ENCODE measurements at places on chromosomes 4 and X.

DNA sequence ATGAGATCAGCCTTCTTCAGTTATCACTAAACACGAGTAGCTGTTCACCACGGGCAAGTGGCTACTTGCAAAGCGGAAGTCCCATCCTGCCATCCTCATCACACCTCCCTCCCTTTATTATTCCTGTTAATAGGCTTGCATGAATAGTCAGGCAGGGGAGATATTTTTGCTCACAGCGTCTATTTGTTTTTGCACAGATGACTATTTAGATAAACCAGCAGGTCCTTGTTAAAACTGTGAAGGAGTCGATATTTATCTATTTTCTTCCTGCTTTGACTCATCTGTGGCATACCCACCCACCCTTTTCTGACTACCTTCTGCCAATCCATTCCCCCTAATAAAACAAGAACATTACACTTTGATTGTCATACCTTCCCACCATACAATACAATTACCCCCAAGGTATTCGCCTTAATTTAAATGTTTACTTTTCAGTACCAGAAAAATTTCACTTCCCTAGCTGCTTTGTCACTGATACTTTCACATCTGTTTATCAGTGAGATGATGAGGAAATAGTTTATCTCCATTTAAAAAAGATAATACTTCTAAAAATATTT is 96.6 kb upstream of the BANK1 start:
- DNase-seq: no peak

- no peak for DNase-seq
Measured at GRCh38 chr4:177408023-177408422, 34.2 kb downstream of the AGA start.

DNA sequence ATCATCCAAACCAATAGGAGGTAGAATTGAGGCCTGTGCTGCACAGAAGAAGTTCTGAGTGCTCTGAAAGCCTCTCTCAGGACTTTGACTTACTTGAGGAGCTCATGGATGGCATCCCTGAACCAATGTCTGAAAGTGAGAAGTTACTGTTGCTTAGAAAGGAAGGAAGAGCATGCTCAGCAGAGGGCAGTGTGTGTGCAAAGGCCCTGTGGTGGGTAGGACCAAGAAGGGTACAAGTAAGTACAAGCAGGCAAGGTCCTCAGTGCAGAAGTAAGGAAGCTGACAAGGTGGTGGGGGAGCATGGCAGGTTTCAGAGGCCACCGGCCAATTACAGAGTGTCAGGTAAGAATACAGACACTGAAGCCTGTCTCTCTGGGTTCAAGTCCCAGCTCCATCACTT is 31.4 kb upstream of the LGI2 start:
- no peak for DNase-seq

DNA sequence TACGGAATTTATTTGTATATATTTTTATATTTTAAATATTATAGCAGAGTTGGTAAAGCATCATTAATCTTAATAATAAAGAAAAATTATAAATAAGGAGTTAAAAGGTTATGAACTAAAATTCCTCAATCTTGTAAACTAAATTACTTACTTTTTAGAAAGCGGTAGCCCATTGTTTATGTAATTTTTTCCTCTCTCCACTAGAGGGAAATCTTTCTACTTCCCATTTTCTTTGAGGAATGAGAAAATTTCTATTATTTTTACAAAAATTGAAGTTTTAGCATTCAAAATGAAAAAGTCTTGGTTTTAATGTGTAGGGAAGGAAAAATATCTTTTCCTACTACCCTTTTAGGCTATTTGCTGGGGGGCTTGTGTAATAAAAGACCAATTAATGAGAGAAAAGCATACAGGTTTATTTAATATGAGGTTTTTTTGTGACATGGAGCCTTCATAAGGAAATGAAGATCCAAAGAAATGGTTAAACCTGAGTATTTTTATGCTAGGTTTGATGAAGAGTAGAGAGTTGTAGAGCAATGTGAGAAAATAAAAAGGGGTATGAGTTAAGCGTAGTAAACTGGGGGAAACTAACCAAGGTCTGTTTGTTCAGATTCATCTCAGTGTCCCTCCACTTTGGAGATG is 68.7 kb upstream of the ADAD1 start:
- DNase-seq: peak; percentile 50

DNA sequence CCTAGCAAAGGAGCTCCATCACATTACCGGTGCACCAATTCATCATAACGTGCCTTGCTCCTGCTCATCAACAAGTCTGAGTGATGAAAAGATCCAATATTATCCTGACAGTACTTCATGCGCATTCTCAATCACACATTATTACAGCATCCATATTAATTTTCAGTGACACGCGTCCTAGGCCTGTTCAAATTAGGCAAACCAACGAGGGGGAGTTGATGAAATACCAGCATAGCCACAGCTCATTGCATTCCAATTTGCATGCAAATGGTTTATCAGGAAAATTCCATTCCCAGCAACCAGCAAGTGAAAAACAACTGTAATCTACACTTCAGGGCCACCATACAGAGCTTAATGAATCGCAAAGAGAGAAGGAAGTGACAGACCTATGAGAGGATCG is 236.9 kb downstream of the DCLK2 start:
- no peak for DNase-seq

GRCh38 chrX:150337026-150337425 is 26.1 kb upstream of the MAMLD1 start:
- DNase-seq: no peak

- DNase-seq: no peak
Measured at GRCh38 chr4:9971711-9972110, 49.6 kb downstream of the SLC2A9 start.

DNA sequence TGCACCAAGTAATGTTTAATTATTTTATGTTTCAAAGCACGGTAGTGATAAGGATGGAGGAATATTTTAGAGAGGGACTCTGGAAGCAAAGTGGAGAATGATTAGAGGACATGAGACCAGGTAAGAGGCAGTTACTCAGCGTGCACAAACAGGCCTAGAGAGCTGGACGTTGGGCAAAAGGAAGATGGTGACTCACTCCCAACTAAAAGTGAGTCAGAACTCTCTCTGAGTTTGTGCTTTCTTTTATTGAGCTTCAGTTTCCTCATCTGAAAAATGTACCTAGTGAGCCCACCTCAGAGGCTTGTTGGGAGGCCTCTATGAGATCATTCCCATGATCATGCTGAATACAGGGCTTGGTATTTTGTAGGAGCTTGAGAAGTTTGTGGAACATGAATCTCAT is 1.6 kb upstream of the ZC4H2 start:
- DNase-seq: no peak

- DNase-seq: peak; percentile 43
Measured at GRCh38 chrX:43973249-43974099, at the start of gene NDP. Gene NDP (minus strand): TSS chrX:43973390. CDS start chrX:43958645, 14,745 bp downstream.

DNA sequence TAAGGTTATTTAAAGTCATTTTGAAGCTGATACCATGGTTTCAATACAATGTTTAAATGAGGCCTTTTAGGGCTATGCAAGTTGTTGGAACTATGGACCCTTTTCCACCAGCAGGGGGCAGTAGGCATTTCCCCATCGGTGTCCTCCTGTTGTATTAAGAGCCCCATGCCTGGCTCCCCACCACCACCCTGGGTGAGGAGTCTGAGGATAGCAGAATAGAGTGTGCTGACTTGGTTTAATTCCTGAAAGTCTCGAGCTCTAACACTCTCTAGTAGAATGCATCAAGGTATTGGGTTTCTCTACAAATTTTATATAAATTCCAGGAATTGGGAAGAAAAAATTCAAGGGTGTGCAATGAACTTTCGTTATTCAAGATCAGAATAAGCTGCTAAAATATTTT is 234.8 kb upstream of the JADE1 start:
- DNase-seq: peak; percentile 80

DNA sequence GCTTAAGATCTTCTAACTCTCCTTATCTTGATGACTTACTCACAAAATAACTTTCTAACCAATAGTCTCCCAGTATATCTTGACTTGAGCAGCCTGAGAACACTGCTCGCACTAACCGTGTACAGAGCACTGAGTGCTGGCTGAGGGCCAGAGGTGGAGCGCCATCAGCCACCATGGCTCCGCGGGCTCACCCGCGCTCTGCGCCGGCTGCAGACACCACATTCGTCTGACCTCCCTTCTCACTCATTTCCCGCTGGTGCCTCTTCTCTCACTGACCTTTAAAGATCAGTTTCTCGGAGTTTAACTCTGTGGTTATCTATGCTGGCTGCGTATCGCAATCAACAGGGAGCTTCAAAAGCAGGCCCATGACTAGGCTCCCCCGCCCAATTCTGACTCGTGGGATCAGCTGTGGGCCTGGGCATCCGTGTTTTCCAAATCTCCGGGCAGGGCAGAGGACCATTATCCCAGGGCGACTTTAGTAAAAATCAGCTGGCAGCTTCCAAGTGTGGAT is 78.6 kb downstream of the HAUS3 start:
- no peak for DNase-seq

- no peak for DNase-seq
Measured at GRCh38 chrX:38516196-38516774, 45.1 kb upstream of the TSPAN7 start.

DNA sequence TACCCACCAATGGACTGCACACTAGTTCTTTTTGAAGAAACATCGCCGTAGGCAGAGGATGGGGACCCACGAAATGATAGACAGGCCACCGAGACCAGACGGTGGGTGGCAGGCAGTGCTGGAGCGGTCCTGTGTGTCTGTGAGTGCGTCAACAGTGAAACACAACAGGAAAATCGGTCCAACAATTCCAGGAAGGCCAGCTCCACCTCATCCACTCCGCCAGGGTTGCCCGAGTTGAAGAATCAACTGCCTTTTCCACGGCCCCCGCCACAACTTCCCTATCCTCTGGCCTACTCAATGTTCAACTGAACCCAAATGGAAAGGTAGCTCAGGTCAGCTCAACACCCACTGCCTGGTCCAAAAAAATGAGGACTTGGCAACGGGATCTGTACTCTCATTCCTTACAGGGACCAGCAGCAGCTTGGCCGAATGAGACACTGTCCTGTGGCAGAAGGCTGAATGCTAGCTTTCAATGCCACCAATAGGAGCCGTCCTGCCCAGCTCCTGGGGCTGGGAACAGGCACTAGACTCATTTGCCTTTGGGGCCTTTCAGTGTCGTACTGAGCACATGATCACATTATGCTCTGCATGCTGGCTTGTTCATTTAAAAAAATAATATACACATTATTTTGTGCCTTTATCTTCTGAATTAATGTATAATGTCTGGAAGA is 43.5 kb downstream of the MID1 start:
- no peak for DNase-seq

GRCh38 chr4:101977076-101977475 is 186.5 kb downstream of the BANK1 start:
- no peak for DNase-seq

- DNase-seq: no peak
Measured at GRCh38 chr4:41538887-41539498, 1.0 kb downstream of the LIMCH1 start.

GRCh38 chrX:105167233-105167632 is 53.3 kb downstream of the TEX13A start:
- no peak for DNase-seq

- DNase-seq: peak; percentile 56
Measured at GRCh38 chr4:150402871-150403272, 179.1 kb upstream of the MAB21L2 start.

DNA sequence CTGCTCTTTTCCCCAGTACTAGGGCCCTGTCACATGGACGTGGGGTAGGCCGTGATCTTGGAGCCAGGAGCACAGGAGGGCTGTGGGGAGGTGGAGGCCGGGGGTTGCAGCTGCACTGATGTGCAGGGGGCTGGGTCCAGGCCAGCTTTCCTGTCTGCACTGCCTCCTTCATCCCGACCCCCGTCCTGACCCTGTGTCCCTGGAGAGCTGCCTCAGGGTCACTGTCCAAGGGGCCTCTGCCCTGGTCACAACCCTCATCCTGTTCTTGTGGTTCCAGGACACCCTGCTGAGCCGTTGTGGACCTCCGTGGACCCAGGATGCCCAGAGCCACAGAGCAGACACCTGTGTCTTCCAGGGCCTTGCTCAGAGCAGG is 91.7 kb upstream of the ADRA2C start:
- DNase-seq: no peak

- no peak for DNase-seq
Measured at GRCh38 chrX:65750674-65751469, 83.4 kb downstream of the MSN start.

DNA sequence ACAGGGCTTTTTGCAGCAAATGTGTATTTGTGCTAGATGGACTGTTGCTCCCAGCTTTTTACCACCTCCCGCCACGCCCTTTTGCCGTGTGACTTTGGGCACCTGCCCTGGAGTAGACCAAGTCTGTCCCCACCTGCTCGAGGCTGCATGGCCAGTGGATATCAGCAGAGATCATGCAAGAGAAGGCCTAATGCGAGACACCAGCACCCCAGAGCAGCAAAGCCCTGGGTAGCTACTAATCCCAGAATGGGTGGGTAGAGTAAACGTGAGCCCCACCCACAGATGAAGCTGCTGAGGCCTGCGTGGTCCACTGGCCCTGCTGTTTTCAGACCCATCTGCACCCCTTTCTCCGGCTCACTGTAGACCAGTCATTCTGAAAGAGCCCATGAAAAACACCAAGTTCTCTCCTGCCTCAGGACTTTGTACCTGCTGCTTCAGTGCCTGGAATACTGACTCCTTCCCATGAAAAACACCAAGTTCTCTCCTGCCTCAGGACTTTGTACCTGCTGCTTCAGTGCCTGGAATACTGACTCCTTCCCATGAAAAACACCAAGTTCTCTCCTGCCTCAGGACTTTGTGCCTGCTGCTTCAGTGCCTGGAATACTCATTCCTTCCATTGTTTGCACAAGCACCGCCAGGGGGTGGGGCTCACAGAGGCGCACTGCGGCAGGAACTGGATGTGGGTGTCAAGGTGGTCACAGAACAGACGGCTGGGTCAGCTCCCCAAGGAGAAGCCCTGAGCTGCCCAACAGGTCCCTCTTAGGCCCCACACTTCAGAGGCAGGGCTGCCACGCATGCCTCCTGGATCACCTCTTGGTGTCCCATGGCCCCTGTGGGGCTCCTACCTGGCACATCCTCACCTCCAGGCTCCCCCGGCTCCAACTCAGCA is 5.1 kb upstream of the TNIP2 start:
- DNase-seq: no peak

- no peak for DNase-seq
Measured at GRCh38 chr4:174061026-174061425, 222.4 kb downstream of the FBXO8 start.

DNA sequence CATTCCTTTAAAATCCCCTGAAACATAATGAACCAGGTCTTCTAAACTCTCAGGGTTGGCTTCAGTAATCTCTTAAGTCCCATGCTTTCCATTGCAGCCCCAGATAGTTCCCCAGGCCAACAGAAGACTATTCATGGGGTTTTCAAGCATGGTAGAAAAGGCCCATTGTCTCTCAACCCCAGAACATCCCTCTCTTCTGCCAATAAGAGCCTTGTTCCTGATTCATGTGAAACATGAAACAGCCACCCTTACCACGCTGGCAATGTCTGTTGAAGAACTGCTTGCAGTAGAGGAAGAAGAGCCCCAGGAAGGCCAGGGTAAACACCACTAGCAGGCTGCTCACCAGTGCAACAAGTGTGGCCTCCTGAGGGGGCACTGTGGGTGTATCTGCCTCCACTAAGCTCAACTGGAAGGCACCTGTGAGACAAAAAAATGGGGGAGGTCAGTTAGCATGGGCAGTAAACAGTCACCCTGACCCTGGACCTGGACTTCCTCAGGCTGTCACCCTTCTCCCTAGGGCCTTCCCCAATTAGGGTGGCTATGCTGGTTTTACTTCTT is 36.4 kb downstream of the EDA2R start:
- DNase-seq: no peak

GRCh38 chr4:113411496-113411938 is 350.0 kb downstream of the CAMK2D start:
- DNase-seq: peak; percentile 86

- peak; percentile 30 for DNase-seq
Measured at GRCh38 chr4:24753519-24753918, 41.9 kb upstream of the SOD3 start.

Measured in inflammatory macrophage treated with lipopolysaccharide for 1 hour (primary cell).